CD4-positive, alpha-beta T cell (primary cell): ENCODE measurements at places on chromosomes 3 and 15. TPM values are rescaled to one million over a fixed set of nuclear protein-coding genes. Genes with fewer than 3 reads are reported as not detected.

- H3K4me3 ChIP-seq = no peak overlapping the region
- no peaks in the 10 kb centered on the region for H3K4me1 ChIP-seq
These were observed 14.8 kb upstream of the SLC35G2 start for GRCh38 chr3:136804141-136804540.

HTR3E gene
- total RNA-seq = not detected

SCAMP2 gene
- 56.1 TPM for total RNA-seq

DNA sequence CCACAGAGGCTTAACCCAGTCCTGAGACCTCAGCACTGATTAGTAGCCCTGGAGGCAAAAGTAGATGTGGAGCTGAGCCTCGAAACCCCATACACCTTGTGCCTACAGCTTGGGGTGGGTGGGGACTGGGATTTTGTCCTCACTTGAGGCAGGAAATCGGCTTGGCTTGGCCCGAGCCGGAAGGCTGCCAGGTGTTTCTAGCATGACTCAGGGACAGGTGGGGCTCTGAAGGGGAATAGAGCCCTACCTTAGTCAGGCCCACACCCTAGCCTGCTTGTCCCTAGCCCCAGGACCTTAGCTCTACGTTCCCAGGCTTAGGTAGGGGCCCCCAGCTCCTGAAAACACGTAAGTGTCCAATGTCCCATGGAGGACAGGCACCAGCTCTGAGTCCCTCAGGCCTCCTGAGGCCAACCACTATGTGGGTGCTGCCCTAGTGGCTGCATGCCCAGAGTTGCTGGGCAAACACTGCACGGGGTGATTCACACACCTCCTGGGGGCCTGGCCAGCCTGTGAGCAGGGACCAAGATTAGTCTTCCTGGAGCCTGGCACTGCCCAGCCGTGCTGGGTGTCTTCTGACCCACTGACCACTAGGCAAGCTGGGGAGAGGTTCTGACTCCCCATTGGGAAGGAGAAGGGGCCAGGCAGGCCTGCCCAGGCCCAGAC, 3.1 kb downstream of the MST1R start:
- no peaks in the 10 kb centered on the region for H3K27me3 ChIP-seq
- H3K4me1 ChIP-seq = peaks cover 25% of the 10 kb centered on the region
- H3K4me3 ChIP-seq = no peak overlapping the region
- DNase-seq = no peak
- no peak overlapping the region for H3K27ac ChIP-seq
- H3K36me3 ChIP-seq = no peaks in the 10 kb centered on the region

DNA sequence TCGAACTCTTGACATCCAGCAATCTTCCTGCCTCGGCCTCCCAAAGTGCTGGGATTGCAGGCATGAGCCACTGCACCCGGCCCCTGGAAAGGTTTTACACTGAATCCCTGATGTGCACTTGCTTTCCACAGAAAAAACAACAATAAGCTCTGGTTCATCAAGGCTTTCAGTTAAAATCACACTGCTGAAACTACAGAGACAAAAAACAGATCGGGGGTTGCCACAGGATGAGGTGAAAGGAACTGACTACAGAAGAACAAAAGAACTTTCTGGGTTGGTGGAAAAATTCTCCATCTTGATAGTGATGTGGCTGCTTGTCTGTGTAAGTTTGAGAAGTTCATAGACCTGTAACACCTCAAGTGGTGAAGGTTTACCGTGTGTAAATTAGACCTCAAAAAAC, 2.9 kb downstream of the RAB43 start:
- peak overlapping the region; percentile 90 for H3K27ac ChIP-seq
- peaks cover 29% of the 10 kb centered on the region for H3K36me3 ChIP-seq

GRCh38 chr3:27079427-27080257, 289.5 kb downstream of the NEK10 start:
- no peaks in the 10 kb centered on the region for H3K4me1 ChIP-seq
- no peaks in the 10 kb centered on the region for H3K36me3 ChIP-seq
- DNase-seq = no peak
- no peak overlapping the region for H3K4me3 ChIP-seq

CASR gene
- total RNA-seq = 0.03 TPM

SEMA6D gene
- total RNA-seq = not detected

GRCh38 chr3:79253704-79254103, 514.1 kb downstream of the ROBO1 start:
- H3K36me3 ChIP-seq = no peaks in the 10 kb centered on the region
- H3K27ac ChIP-seq = no peak overlapping the region
- H3K4me1 ChIP-seq = no peaks in the 10 kb centered on the region

DNA sequence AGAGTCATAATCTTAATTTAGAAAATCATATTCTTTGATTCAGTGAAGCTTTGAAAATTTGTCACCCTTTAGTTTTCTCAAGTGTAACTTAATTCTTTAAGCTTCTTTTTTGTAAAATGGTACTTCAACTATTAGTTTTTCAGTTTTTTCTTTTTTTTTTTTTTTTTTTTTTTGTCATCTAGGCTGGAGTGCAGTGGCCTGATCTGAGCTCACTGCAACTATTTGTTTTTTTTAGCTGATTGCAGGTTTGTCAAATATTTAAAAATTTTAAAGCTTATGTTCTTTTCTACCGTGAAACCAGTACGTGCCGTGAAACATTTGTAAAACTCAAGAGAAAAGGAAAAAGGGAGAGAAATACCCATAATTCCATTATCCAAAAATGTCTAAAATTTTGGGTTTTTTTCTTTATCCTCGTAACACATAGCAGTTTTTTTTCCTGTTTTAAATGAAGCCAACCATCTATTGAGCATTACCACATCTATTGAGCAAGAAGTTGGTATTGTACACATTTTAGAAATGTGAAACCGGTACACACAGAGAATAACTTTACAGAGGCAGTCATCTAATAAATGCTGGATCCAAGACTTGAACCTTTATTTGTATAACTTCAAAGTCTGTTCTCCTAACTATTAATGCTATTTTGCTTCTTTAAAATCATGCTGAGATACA, 25.7 kb downstream of the ECT2 start:
- no peak overlapping the region for H3K4me3 ChIP-seq
- H3K27me3 ChIP-seq = no peaks in the 10 kb centered on the region
- DNase-seq = no peak
- no peaks in the 10 kb centered on the region for H3K4me1 ChIP-seq
- H3K27ac ChIP-seq = no peak overlapping the region
